ENCODE measurements at places on chromosomes 7 and 10.

GRCh38 chr10:10662716-10663408 is 354.8 kb upstream of the CELF2 start:
- DNase-seq = no peak

DNA sequence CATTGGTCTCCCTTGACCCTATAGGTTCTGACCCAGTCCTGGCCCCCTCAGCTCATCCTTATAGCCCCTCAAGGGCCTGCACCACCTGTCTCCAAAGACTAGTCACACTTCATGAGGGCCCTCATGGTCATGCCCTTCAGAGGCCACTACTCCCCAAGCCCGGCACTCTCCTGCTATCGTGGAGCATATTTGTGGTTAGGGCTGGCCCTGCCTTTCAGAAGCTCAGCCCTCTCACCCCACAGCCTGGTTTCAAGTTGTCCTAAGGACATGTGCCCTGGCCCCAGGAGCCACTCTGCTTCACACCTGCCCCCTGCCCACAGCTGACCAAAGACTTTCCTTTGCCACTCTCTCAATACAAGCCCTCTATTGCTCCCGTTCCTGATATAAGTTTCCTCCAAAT is 60.3 kb upstream of the LBX1 start:
- DNase-seq = no peak

GRCh38 chr7:154842591-154842990 is 160.3 kb downstream of the PAXIP1 start:
- no peak for DNase-seq

GRCh38 chr7:107364787-107365186 is 105.1 kb upstream of the GPR22 start:
- no peak for DNase-seq

GRCh38 chr7:74619235-74619860 is 38.2 kb upstream of the GTF2I start:
- no peak for DNase-seq
